Activated CD4-positive, alpha-beta T cell treated with anti-CD3 and anti-CD28 coated beads, Interleukin-2, amount 50 U/mL, for 24 hours (primary cell): ENCODE measurements at places on chromosomes 3 and 15.
A peak's percentile ranks its signal among the peaks of the same experiment; 100 is the strongest.

GRCh38 chr3:182490596-182491491 is 302.5 kb upstream of the ATP11B start:
- DNase-seq, result no peak

DNA sequence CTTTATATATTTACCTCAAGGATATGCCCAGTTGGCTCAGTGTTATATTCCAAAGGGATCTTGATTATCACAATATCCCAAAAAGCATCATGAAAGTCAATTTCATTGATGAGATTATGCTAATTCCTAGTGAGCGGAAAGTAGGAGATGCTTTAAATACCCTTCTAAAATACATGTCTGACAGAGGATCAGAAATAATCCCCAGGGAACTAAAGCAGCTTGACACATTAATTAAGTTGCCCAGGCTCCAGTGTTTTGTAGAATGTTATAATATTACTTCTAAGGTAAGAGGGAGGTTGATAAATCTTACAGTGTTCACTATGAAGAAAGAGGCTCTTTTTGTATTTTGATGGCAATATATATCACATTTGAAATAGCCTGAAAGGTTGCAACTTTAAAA is 767.5 kb upstream of the ROBO1 start:
- DNase-seq, result no peak

- DNase-seq, result no peak
Measured at GRCh38 chr15:92009162-92009561, 155.7 kb downstream of the SLCO3A1 start.

GRCh38 chr3:182182531-182182968 is 470.8 kb downstream of the SOX2 start:
- DNase-seq, result no peak

GRCh38 chr3:9130345-9131305 is 118.8 kb downstream of the SRGAP3 start:
- DNase-seq, result no peak

DNA sequence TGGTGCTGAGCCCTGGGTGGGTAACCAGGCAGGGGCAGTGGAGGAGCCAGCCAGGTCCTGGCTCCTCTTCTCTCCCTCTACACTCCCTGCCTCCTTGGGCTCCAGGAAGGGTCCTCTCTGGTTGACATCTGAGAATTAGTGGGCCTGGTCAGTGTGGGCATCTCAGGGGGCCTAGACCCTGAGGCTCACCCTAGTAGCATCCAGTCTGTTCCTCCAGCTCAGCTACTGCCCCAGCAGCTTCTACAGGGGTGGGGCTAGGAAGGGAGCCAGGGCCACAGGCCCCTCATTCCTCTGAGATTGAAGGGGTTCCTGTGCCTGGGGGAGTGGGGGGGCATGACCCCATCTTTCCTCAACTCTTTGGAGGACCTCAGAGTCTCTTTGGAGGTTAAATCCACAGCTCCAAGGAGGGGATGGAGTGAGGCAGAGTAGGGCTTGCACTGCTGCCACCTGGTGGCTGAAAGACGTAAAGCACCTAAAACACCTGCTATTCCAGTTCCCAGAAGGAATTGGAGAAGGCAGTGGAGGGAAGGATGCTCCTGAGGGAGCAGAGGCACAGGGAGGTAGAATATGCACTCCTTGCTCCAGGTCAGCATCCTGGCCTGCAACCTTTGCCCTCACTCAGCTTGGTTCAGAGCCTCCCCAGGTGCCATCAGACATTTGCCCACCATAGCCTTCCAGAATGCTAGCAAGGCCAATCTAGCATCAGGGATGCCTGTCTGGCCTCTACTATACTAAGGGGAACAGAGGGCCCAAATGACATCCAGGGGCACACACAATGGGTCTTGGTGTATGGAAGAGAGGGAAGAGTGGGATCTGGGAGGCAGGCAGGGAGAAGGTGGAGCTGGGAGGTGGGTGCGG is 25.1 kb downstream of the C3orf18 start:
- DNase-seq, result peak; percentile 52

DNA sequence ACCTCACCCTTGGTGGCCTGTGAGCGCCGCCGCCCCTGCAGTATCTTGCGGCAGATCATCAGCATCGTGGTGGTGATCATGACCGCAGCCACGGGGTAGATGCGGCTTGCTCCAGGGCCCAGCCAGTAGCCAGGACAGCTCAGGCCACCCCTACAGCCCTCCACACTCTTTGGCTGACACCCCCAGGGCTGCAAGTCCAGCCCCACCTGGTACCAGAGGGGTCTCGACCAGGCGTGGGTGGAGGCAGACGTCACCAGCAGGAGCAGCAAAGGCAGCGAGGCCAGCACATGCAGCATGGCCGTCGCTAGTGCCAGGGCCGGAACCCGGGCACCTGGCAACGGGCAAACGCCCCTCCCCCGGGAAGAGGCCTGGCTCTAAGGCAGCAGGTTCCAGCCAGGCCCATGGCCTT is at the start of gene TMEM89:
Gene TMEM89 (minus strand): TSS at position 309 of the 409 bp plus-strand sequence. CDS start 13 bp downstream, at position 296.
- DNase-seq, result no peak

DNA sequence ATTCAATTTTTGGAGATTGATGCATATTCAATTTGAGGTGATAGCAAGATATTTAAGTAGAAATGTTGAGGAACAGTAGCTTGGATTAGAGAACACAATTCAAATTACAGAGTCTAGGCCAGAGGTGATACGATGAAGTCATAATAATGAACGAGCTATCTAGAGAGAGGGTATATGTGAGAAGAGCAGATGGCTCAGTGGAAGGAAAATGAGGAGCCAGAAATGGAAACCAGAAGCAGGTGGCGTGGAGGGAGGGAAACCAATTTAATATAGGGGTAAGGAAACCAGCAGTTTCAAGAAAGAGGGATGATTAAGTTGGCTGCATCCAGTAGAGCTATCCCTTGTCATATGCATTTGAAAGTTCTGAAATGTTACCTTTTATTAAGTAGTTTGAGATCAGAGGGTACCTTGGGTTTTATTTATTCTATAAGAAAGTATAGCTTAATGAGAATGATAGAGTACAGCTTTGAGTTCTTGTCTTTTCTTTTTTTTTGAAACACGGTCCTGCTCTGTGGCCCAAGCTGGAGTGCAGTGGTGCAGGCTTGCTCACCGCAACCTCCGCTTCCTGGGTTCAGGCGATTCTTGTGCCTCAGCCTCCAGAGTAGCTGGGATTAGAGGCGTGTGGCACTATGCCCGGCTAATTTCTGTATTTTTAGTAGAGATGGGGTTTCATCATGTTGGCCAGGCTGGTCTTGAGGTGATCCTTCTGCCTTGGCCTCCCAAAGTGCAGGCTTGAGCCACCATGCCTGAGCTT is 22.1 kb downstream of the NCK1 start:
- no peak for DNase-seq

DNA sequence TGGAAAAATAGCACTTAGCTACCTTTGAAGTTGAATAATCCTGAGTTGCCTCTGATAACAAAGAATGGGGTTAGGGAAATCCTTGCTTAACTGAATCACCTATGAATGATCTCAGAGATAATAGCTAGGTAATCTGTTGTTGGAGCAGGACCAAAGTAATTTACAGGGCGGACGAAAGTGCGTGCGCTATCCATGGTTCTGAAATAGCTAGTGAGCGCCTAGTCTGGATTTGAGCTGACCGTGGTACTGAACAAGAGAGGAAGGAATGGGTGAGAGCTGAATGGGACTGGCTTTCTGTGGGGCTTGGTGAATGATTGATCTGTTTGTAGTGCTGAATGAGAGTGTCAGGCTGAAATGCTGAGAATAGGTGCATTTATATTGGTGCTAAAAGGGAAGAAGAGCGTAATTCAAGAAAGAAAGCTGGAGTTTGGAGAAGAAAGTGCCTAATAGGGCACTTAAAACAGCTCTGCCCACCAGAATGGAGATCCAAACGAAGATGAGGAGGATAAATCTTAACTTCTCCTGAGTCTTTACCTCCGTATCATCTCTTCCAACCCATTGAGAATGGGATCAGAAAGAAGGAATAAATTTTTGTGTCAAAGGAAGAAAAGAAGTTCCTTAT is 10.1 kb downstream of the SCN10A start:
- DNase-seq, result peak; percentile 4

DNA sequence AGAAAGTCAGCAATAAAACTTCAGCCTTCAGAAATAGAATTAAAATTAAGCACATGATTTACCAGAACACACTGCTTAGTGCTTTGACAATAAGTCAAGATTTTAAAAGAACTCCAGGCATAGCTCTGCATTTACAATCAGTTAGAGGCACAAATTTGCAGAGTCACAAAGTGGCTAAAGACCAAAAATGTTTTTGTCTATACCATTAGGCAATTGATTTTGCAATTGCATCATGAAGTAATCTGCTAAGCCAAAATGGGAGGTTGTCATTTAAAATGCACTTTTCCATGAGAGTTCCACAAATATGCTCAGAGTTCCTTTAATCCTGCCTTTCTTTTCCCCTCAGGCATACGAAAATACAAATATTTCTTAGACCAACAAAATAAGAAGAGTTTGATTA is 10.1 kb upstream of the DCP1A start:
- no peak for DNase-seq

GRCh38 chr3:146966124-146966523 is 361.0 kb upstream of the PLSCR5 start:
- DNase-seq, result no peak

DNA sequence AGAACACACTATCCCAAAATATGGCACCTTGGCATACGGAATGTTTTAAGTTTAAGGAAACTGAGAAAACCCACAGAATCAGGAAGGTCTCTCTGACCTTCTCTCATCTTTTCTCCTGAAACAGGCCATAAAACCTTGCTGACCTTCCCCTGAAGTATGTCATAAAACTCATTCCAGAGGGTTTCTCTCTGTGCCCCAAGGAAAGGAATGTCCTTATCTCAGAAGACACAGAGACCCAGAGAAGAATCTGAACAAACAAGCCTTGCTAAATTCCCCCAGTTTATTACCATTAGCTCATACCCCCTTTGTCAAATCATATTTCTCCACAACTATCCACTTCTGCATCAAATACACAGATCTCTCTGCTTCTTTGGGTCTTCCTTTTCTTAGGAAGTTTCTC is 603.1 kb downstream of the MCTP2 start:
- no peak for DNase-seq

- no peak for DNase-seq
Measured at GRCh38 chr15:32698773-32699390, 18.9 kb upstream of the GREM1 start.

DNA sequence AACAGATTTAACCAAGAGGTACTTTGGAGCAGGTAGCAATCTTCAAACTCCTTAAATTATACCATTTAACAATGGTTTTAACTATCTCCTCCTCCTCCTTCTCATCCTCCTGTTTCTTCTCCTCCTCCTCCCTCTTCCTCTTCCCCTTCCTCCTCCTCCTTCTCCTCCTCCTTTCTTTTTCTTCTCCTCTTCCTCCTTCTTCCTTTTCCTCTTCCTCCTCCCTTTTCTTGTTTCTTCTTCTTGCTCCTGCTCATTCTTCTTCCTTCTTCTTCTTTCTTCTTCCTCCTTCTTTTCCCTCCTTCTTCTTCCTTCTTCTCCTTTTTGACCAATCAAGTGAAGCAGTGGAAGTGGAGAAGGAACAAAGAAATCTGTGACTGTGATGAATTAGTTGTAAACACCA is 14.1 kb downstream of the PATL2 start:
- DNase-seq, result no peak

DNA sequence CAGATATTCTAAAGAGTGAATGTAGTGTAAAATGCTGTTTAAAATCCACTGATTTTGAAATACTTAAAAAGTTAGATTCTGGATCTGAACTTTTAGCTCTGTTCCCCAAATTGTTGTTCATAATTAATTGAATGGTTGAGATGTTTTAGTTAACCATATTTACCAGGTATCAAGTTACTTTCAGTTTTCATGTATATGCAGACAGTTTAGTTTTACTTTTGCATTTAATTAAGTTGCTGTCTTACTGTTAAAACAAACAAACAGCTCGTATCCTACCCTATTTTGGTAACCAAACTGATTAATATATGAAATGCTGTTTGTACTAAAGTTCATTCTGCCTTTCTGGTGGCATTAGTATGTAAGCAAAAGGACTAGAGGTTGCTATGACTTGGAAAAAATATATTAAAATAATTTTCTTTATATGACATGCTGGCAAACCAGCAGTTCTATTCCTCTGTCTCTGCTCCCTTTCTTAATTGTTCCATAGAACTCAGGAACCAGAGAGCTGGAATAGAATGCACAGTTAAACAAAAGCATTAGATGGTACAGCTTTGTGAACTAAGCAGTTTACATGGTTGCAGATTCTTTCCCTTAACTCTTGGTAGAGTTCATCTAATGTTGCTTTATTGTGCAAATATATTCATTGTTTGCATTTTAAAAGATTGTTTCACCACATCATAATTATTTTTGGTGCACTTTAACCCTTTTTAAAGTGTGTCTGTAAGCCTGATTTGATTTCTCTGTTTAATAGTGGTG is 39.5 kb upstream of the SCAANT1 start:
- DNase-seq, result no peak

- no peak for DNase-seq
Measured at GRCh38 chr3:89000886-89001285, 106.5 kb upstream of the EPHA3 start.

- DNase-seq, result no peak
Measured at GRCh38 chr3:24434651-24435050, 60.0 kb downstream of the THRB start.

- no peak for DNase-seq
Measured at GRCh38 chr3:31067004-31067403, 172.5 kb upstream of the GADL1 start.

GRCh38 chr3:172065527-172065926 is 26.1 kb downstream of the FNDC3B start:
- DNase-seq, result no peak

DNA sequence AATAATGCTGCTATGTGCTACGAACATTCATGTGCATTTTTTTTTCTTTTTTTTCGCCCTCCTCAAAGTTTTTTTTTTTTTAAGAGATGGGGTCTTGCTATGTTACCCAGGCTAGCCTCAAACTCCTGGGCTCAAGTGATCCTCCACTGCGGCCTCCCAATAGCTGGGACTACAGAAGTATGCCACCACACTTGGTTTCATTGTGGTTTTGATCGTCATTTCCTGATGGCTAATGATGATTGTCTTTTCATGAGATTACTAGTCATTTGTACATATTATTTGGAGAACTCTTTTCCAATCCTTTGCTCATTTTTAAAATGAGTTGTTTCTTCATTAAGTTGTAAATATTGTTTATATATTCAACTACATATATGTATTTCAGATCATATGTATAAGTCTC is 48.8 kb downstream of the FBXO22 start:
- DNase-seq, result no peak

DNA sequence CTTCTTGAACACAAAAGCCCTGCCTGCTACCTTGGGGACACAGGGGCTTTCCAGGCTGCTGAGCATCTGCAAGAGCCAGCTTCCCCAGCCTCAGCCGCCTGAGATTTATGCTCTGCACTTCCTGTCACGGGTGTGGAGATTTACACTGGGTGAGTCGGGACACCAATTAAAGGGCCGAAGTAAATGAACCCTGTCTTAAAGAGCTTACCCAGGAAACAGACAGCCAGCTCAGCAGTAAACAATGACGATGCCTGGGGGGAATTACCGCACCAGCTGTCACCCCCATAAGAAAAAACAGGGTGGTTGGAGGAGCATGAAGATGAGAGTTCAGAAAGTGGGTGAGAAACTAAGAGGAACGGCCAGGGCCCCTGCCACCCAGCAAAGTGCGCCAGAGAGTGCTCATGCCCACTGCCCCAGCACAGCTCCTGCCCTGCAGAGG is 37.5 kb upstream of the IQSEC1 start:
- no peak for DNase-seq

- no peak for DNase-seq
Measured at GRCh38 chr15:85825719-85826118, 31.0 kb upstream of the KLHL25 start.

- no peak for DNase-seq
Measured at GRCh38 chr3:120625159-120625586, 29.0 kb downstream of the NDUFB4 start.
